Karpas-422 (cell line): ENCODE measurements at places on chromosomes 7 and 10. TPM values are rescaled to one million over a fixed set of nuclear protein-coding genes. Genes with fewer than 3 reads are reported as not detected.

FEZF1 gene
- not detected in 2 replicates for total RNA-seq

HOGA1 gene
- total RNA-seq, result 0.79 TPM in 1 of 2 replicates, not detected in the other

GRID1 gene
- 0.07 and 0.18 TPM in 2 replicates for total RNA-seq

OR6B1 gene
- not detected in 2 replicates for total RNA-seq

HKDC1 gene
- total RNA-seq, result not detected in 2 replicates

EVX1 gene
- not detected in 2 replicates for total RNA-seq

ICA1 gene
- total RNA-seq, result 0.19 TPM in 1 of 2 replicates, not detected in the other

FKBP6 gene
- total RNA-seq, result not detected in 2 replicates

CFAP69 gene
- total RNA-seq, result 0.32 and 3.5 TPM in 2 replicates

MBL2 gene
- not detected in 2 replicates for total RNA-seq

PIK3CG gene
- total RNA-seq, result 87.6 and 118 TPM in 2 replicates

PTPRZ1 gene
- total RNA-seq, result not detected in 2 replicates

TMEM209 gene
- total RNA-seq, result 20.9 and 68.9 TPM in 2 replicates

SPACDR gene
- total RNA-seq, result 1.5 and 2.8 TPM in 2 replicates

FOXP2 gene
- total RNA-seq, result not detected in 2 replicates

TLX1 gene
- not detected in 2 replicates for total RNA-seq

NRBF2 gene
- total RNA-seq, result 11.0 and 26.1 TPM in 2 replicates

CALCR gene
- total RNA-seq, result not detected in 2 replicates

HOXA13 gene
- total RNA-seq, result 0.07 TPM in 1 of 2 replicates, not detected in the other

LHFPL3 gene
- total RNA-seq, result not detected in 2 replicates

LRRC17 gene
- total RNA-seq, result not detected in 2 replicates

ADK gene
- 29.0 and 41.4 TPM in 2 replicates for total RNA-seq

NDUFA5 gene
- 47.8 and 59.0 TPM in 2 replicates for total RNA-seq

GBX1 gene
- not detected in 2 replicates for total RNA-seq

TSPAN15 gene
- 0.97 and 1.6 TPM in 2 replicates for total RNA-seq

PCDH15 gene
- not detected in 2 replicates for total RNA-seq

SPDYE16 gene
- not detected in 2 replicates for total RNA-seq

C10orf67 gene
- not detected in 2 replicates for total RNA-seq

PNLIPRP1 gene
- total RNA-seq, result not detected in 2 replicates

GDF2 gene
- not detected in 2 replicates for total RNA-seq

CUEDC2 gene
- total RNA-seq, result 27.1 and 34.1 TPM in 2 replicates

ABCB1 gene
- total RNA-seq, result not detected in 2 replicates

HECTD2 gene
- 0.14 and 0.22 TPM in 2 replicates for total RNA-seq

SFRP4 gene
- not detected in 2 replicates for total RNA-seq

DUS4L gene
- total RNA-seq, result 24.4 and 26.5 TPM in 2 replicates

VWC2 gene
- not detected in 2 replicates for total RNA-seq

LIPM gene
- total RNA-seq, result not detected in 2 replicates

BMPR1A gene
- total RNA-seq, result 2.2 and 3.2 TPM in 2 replicates

LLCFC1 gene
- total RNA-seq, result not detected in 2 replicates

OR2A5 gene
- not detected in 2 replicates for total RNA-seq

PDZD7 gene
- total RNA-seq, result 2.6 and 3.0 TPM in 2 replicates
